ENCODE measurements at places on chromosomes 3 and 15.

- DNase-seq: no peak
These were observed 222.4 kb downstream of the RYR3 start for GRCh38 chr15:33533197-33533596.

GRCh38 chr3:195077611-195078540 lies 193.1 kb downstream of the XXYLT1 start:
- no peak for DNase-seq

- no peak for DNase-seq
These were observed 210.1 kb downstream of the CD47 start for GRCh38 chr3:107880702-107881101.

DNA sequence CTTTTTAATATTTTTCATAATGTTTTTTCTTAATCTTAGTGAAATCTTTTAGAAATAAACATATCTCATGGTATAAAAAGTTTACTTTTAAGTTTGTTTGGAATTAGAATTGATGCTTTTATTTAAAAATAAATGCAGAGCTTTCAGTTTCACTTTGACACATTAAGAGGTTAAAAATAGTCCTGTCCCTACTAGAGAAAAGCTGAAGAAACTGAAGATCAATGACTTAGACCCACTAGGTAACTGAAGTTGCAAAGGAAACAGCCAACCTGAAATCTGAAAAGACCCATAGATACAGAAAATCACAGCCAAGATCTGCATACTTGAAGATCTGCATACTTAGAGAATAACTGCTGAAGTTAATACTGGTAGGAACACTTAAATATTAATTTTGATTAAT lies 237.6 kb downstream of the RAP2B start:
- DNase-seq: no peak
